ENCODE measurements at places on chromosomes 11 and 22. TPM values are rescaled to one million over a fixed set of nuclear protein-coding genes. Genes with fewer than 3 reads are reported as not detected.

GRCh38 chr22:35509451-35509850, 31.2 kb upstream of the RASD2 start:
- peaks cover 3% of the 10 kb centered on the region for H3K27me3 ChIP-seq
- H3K4me3 ChIP-seq = no peak overlapping the region
- DNase-seq = no peak
- no peaks in the 10 kb centered on the region for H3K4me1 ChIP-seq
- no peak overlapping the region for H3K27ac ChIP-seq

- H3K4me3 ChIP-seq = no peak overlapping the region
- no peaks in the 10 kb centered on the region for H3K4me1 ChIP-seq
- no peaks in the 10 kb centered on the region for H3K36me3 ChIP-seq
These were observed 3.6 kb upstream of the APOBEC3A start for GRCh38 chr22:38953577-38954413.

KCNQ1OT1 gene
- total RNA-seq = 0.89 TPM

DEPDC7 gene
- total RNA-seq = not detected

DNA sequence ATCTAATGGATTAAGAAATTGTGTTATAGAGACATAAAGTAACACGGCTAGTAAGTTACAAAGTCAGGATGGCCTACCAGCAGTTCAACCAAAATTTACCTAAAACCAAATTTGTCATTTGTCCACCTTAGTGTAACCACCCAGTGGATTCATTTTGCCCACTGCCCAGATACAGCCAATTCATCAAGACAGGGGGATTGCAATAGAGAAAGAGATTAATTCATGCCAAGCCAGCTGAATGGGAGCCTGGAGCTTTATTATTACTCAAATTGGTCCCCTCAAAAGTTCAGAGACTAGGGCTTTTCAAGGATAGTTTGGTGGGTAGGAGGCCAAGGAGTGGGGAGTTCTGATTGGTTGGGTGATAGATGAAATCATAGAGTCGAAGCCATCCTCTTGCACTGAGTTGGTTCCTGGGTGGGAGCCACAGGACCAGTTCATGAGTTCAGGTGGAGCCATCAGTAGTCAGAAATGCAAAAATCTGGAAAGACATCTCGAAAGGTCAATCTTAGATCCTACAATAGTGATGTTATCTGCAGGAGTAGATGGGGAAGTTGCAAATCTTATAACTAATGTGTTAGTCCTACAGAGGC, 304.2 kb upstream of the CADM1 start:
- H3K4me3 ChIP-seq = no peak overlapping the region
- no peaks in the 10 kb centered on the region for H3K4me1 ChIP-seq
- no peak for DNase-seq
- H3K36me3 ChIP-seq = no peaks in the 10 kb centered on the region
- H3K27me3 ChIP-seq = no peaks in the 10 kb centered on the region

GRCh38 chr11:87719326-87720073, 455.7 kb downstream of the RAB38 start:
- no peak for DNase-seq
- no peaks in the 10 kb centered on the region for H3K4me1 ChIP-seq
- H3K27ac ChIP-seq = no peak overlapping the region

NNMT gene
- total RNA-seq = not detected

LRRC75B gene
- 1.3 TPM for total RNA-seq

- no peak for DNase-seq
- H3K27me3 ChIP-seq = peaks cover 5% of the 10 kb centered on the region
- no peak overlapping the region for H3K27ac ChIP-seq
- H3K4me3 ChIP-seq = no peak overlapping the region
These were observed 80.8 kb downstream of the HORMAD2 start for GRCh38 chr22:30161051-30161469.

DNA sequence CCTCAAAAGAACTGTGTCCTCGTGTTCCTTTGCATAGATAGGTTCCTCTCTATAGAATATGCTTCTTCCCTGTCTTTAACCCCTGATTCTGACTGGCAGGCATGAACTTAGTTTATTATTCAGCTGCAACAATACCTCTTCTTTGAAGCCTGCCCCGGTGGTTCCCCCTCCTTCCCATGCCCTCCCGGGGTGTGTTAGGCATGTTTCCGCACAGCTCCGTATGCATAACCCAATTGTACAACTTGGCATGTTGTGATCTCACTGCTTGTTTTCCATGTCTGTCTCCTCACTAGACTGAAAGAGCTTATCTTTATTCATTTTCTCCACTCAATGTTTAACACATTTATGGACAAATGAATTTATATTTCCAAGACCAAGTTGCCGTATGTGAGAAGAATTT, 72.6 kb downstream of the DEPDC5 start:
- H3K36me3 ChIP-seq = peaks cover 15% of the 10 kb centered on the region
- no peaks in the 10 kb centered on the region for H3K27me3 ChIP-seq
- DNase-seq = no peak
- no peak overlapping the region for H3K27ac ChIP-seq

DNA sequence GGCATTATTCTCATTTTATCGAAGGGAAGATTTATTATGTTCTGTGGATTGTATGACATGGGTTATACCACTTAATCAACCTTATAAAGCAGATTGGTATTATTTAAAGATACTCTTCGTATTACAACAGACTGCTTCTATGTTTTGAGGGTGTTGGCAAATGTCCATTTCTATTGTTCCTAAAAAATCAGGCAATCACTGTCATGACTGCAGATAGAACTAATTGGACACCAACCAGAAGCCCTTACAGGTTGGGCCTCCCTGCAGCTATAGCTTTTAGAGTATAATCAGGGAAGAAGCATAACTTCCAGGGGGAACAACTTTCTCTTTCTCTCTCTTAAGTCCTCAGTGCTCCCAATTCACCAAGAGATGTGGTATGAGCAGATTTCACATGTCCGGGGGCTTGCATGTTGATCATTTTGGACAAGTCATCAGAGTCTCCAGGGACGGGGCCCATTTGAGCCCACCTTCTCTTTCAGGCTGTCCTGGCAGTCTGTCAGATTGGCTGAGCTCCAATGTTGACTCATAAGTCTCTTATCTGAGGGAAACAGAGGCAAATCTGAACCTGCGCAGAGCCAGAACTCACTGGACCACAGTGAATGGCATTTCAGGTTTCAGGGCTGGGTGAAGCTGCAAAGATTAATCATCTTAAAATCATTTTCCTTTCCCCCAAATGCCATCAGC, 264.0 kb upstream of the CCDC90B start:
- H3K27ac ChIP-seq = no peak overlapping the region
- no peaks in the 10 kb centered on the region for H3K4me1 ChIP-seq
- no peak overlapping the region for H3K4me3 ChIP-seq
- H3K36me3 ChIP-seq = no peaks in the 10 kb centered on the region

- H3K4me3 ChIP-seq = no peak overlapping the region
- no peaks in the 10 kb centered on the region for H3K27me3 ChIP-seq
- DNase-seq = no peak
- H3K4me1 ChIP-seq = no peaks in the 10 kb centered on the region
These were observed 264.7 kb downstream of the BUD13 start for GRCh38 chr11:116507849-116508695.

DNA sequence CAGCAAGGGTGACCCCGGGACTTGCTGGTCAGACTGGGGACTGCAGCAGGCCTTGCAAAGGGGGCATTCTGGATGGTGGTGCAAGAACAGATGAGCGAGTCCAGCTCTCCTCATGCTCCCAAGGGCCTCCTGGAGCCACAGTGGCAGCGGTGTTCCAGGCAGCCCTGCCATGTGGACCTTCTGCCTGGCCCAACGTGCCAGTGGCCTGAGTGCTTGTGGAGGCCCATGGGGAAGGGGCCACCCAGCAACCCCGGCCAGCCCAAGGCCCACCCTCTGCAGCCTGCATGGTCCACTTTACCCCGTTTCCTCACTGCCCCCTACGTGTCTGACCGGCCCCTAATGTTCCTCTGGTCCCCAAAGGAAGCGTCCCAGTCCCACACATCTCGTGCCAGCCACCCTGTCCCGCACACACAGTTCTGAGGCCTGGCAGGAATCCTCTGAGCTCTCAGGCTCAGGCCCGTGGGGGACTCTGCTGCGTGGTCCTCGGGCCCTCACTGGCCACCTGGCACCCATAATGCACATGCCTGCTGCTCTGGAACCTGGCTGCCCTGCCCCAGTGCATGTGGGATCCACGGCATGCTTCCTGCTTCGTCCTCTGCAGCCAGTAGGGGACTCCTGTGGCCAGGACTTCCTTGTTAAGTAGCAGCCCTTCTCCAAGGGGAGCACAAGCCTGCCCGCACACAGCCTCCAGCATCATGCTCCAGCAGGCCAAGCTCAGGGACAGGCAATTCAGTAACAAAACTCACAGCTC, 85.5 kb downstream of the DGCR2 start:
- DNase-seq = no peak
- H3K27ac ChIP-seq = no peak overlapping the region
- H3K27me3 ChIP-seq = no peaks in the 10 kb centered on the region
- H3K4me3 ChIP-seq = no peak overlapping the region

DNA sequence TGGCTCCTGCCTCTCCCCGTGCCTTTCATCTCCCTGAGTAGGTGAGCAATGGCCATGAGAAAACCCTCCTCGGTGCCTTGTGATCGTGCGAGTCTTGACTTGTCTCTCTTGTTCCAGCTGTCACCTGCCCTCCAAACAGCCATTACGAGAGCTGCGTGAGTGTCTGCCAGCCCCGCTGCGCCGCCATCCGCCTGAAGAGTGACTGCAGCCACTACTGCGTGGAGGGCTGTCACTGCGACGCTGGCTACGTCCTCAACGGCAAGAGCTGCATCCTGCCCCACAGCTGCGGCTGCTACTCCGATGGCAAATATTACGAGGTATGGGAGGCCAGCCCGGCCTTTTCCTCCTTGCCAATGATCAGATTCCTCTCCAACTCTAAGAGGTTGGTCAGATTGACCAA, 51.7 kb downstream of the TECTA start:
- H3K4me1 ChIP-seq = no peaks in the 10 kb centered on the region
- no peak overlapping the region for H3K4me3 ChIP-seq
- no peaks in the 10 kb centered on the region for H3K36me3 ChIP-seq

- no peaks in the 10 kb centered on the region for H3K36me3 ChIP-seq
- no peak for DNase-seq
- no peaks in the 10 kb centered on the region for H3K27me3 ChIP-seq
- no peak overlapping the region for H3K27ac ChIP-seq
These were observed 118.2 kb downstream of the ABTB2 start for GRCh38 chr11:34239465-34240149.

SCO2 gene
- 1.1 TPM for total RNA-seq

IL10RA gene
- 434 TPM for total RNA-seq

DNA sequence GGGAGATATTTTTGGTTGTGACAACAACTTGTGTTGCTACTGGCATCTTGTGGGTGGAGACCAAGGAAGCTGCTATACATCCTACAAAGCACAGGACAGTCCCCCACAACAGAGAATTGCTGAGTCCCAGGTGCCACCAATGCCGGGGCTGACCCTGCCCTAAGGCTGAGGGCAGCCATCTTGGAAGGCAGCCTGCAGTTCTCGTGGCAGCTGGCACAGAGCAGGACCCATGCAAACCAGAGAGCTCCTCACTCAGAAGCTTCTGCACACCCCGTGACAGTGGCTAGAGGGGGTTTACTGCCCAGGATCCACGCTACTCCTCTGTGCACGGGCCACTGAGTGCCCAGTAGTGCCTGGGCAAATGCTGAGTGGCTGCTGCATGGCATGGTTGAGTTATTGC, 143.4 kb downstream of the CTTN start:
- no peaks in the 10 kb centered on the region for H3K4me1 ChIP-seq
- no peak overlapping the region for H3K4me3 ChIP-seq
- H3K27ac ChIP-seq = no peak overlapping the region

SVIP gene
- total RNA-seq = 18.3 TPM

DNA sequence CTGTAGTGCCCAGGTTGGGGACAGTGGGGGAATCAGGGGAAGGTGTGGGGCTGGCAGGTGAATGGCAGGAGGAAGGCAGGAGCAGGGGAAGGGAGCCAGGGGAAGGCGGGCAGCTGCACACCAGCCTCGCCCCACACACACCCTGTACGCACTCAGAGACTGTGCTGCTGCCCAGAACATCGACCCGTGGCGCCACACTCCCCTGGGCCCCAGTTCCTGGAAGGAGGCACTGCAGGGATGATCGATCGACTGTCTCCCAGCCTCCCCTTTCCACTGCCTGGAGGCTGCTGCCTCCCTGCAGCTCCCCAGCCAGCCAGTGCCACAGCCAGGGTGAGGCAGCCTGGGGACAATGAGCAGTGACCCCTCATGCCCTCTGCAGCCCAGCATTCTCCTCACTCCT, 19.2 kb downstream of the PDE2A start:
- no peak overlapping the region for H3K27ac ChIP-seq
- H3K4me1 ChIP-seq = no peaks in the 10 kb centered on the region
- no peaks in the 10 kb centered on the region for H3K36me3 ChIP-seq
- H3K4me3 ChIP-seq = no peak overlapping the region

DNA sequence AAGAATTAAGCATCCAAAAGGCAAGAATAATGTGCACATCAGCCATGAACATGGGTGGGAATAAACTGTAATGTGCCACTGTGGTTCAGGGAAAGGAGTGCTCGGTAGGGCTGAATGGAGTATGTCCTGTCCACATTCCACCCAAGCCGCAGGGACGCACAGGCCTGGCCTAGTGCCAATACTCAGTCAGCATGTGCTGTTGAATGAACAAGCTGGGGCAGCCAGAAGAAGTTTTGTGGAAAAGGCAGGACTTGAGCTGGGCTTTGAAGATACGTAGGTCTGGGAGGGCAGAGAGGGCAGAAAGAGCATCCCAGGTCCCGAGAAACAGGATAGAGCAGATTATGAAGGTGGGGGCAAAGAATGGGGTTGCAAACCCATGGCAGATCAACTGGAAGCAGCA, 60.0 kb upstream of the PLET1 start:
- H3K27ac ChIP-seq = no peak overlapping the region
- H3K27me3 ChIP-seq = no peaks in the 10 kb centered on the region
- H3K4me1 ChIP-seq = no peaks in the 10 kb centered on the region

DNA sequence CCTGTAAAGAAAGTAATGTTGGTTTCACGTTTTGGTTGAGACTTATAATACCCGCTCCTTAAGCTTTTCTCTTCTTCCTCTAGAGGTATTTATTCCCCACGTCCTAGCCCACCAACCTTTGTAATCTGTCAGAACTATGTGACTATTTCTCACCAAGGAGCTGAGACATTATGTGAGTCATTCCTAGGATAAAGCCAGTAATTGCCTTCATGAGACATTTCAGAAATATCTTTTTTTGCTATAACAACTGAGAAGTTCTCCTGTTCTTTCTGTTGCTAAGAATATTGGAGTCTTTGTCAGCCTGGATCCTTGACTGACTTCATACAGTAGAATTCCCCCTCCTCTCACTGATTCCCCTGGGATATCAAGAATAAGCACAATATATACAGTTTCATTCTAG, 1497.0 kb upstream of the TENM4 start:
- H3K4me1 ChIP-seq = no peaks in the 10 kb centered on the region
- no peak for DNase-seq
- H3K4me3 ChIP-seq = no peak overlapping the region
- H3K27me3 ChIP-seq = no peaks in the 10 kb centered on the region
- H3K36me3 ChIP-seq = no peaks in the 10 kb centered on the region
- H3K27ac ChIP-seq = no peak overlapping the region

GRCh38 chr11:12007769-12008737, at the start of gene DKK3:
Gene DKK3 (minus strand): TSS chr11:12008626. CDS start chr11:12008582, 44 bp downstream.
- peaks cover 6% of the 10 kb centered on the region for H3K4me1 ChIP-seq
- H3K36me3 ChIP-seq = no peaks in the 10 kb centered on the region
- no peak within 1 kb of the TSS for H3K27ac ChIP-seq
- H3K27me3 ChIP-seq = peaks cover 30% of the 10 kb centered on the region
- DNase-seq = no peak
- H3K4me3 ChIP-seq = no peak within 1 kb of the TSS

Measured in B cell (primary cell).